Stimulated activated CD4-positive, alpha-beta T cell treated with anti-CD3 and anti-CD28 coated beads, Interleukin-2, amount 100 ng/mL, for 4 hours (primary cell): ENCODE measurements at places on chromosomes 16 and 17.

GRCh38 chr16:67100569-67101310, 9.0 kb upstream of the PHAF1 start:
- DNase-seq: no peak

- no peak for DNase-seq
Observed at GRCh38 chr17:62562656-62563055, 64.8 kb upstream of the MRC2 start.

- no peak for DNase-seq
Observed at GRCh38 chr16:49952386-49952785, 72.6 kb upstream of the CNEP1R1 start.

GRCh38 chr17:82240506-82241182, 11.8 kb downstream of the SLC16A3 start:
- DNase-seq: no peak

DNA sequence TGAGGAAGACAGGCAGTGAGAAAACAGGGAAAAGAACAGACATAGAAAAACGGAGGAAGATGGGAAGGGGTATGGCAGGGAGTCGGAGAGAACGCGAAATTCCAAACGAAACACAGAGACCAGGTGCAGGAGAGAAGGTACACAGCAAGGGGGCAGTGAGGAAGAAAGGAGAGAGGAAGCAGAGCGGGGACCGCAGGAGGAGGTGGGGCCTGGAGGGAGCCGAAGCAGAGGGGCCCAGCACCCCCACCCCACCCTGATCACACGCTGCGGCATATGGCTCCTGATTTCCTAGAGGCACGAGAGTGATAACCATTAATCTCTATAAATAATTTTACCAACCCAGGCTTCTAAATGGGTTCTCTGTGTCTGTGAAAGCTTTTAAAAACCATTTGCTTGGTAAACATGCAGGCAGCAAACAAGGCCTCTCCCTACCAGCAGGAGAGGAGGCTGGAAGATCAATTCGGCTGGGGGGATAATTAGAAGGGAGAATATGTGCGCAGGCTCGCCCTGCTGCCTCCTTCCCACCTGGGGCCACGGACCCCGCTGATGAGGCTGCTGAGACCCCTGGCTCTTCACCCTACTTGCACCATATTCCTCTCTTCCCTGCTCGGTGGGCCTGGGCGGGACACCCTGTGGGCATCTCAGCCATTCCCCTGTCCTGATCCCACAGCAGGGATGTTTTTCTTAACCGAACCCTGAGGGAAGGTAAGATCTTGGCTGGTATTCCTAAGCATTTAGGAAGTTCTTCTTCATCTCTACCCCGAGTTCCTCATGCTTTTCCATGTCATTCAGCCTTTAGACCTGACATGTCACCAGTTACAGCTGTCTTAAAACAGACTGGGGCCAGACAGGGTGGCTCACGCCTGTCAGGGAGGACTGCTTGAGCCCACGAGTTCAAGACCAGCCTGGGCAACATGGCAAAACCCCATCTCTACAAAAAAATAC, 86.7 kb downstream of the TMEM132E start:
- DNase-seq: no peak

DNA sequence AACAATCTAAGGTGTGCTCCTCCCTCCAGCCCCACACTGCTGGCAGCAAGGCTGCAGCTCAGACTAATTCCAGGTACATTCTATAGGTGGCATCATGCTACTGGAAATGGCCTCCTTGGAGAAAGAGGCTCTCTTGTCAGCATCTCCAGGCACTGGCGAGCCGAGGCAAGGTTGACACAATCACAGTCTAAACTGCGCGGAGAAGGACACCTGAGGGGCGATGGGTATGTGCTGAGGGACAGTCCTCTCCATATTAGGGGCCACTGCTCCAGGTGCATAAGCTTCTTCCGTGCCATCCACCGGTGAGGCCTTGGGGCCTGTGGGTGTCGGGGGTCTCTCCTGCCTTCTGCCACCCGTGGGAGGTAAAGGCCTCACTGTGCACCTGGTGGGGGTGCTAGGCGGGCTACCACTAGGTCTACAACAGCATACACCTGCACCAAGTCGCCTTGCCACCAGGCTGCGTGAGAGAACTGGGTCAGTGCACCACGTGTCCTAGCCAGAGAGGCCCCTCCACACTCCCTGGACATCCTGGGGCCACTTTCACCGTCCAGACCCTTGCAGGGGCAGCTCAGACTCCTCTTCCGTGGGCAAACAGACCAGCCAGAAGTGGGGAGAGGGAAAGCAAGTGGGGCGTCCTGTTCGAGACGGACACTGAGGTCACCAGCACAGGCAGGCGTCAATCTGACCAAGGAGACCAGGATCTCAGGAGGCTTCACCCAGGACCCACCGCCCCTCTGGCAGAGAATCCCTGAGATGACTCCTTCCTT, 12.1 kb upstream of the CBX8 start:
- DNase-seq: no peak

DNA sequence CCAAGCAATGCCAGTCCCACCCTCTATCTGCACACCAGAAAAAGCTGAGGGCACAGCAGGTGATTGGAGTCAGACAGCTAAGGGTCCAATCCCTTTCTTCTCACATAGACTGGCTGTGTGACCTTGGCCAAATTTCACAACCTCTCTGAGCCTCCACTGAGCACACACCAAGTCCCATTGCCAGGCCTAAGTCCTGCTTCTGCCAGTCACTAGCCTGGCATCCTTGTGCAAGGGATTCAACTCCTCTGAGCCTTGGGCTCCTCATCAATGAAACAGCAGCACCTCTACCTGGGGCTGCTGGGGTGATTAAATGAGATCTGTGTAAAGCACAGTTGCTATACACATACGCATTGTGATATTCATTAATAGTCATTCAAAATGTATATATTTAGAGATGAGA, 15.5 kb upstream of the TLCD3B start:
- no peak for DNase-seq

- peak; percentile 62 for DNase-seq
Observed at GRCh38 chr17:8935191-8935590, 30.3 kb downstream of the PIK3R5 start.
